Cerebellum (tissue), 4 donors: ENCODE measurements at places on chromosomes 5 and 9. TPM values are rescaled to one million over a fixed set of nuclear protein-coding genes. Genes with fewer than 3 reads are reported as not detected.

Gene LCN9
- total RNA-seq: not detected

Gene FREM1
- 37.3 TPM for total RNA-seq

Gene TMEM252
- not detected for total RNA-seq

Gene BTNL8
- total RNA-seq: not detected

Gene SETX
- 69.1 TPM for total RNA-seq
